ENCODE measurements at places on chromosomes 6 and 20.

- DNase-seq = no peak
Observed at GRCh38 chr6:132259070-132259469, 142.2 kb downstream of the MOXD1 start.

DNA sequence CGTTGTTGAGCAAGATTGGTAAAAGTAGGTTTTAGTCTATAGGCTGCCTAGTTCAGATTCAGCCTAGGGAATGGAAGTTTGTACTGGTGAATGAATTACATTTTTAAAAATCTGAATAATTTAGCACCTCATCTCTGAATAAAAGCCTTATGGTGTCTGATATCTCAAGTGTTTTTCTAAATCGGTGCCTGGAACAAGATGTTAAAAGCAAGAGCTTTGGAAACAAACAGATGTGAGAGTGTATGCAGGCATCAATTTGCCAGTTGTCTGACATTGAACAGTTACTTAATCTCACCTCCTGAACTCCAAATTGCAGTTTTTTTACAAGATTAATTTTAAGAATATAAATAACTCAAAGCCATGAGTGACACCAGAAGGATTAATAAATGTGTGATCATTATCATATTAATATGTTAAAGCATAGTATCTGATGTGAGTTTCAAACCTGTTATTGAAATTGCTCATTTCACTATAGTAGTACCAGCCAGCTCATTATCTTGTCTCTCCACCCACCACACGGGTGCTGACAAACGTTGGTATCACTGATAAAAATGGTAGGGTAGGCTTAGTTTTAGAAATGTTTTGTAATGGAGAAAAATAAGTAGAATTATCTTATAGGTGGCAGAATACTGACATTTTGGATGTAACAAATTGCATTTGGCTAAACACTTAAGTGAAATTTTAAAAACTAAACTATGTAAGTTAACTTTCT is 157.3 kb downstream of the FAM83B start:
- DNase-seq = no peak

GRCh38 chr6:166410426-166410935 is 27.7 kb upstream of the MPC1 start:
- no peak for DNase-seq

DNA sequence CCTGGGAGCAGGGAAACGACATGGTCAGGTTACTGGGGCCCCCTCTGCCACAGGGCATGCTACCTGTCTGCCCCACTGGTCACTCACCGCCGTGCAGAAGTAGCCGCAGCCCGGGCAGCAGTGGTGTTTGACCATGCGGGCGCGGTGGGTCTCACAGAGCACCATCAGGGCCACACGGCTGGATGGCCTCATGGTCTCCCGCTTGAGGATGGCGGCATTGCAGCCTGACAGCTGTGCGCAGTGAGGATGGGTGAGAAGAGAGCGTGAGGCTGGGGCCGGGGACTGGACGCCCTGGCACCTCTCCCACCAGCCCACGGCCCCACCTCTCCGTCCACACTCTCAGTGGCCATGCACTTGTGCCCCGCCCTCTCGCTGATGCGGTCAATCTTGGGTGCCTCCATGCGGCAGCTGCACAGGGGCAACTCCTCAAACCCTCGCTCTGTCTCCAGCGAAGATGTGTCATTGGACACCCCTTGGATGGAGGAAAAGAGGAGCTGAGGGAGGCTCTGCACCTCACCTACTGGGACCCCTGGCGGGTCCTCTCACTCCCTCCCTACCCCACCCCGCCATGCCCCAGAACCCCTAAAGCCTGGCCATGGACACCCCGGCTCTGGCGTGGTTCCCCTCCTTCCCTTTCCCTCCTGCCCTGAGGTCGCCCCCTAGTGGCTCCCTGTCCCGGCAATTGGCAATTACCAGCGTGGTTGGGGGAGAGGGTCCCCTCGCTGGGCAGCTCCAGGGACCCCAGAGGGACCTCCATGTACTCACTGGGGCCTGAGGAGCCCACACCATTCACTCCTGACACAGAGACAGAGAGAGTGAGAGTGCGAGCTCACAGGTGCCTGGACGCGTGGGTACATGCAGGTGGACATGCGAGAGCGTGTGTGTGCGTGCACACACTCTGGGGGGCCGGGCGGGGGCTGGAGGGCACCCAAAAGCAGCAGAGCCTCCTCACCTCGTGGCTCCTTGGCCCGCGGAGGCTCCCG is 8.9 kb downstream of the EHMT2 start:
- DNase-seq = peak; percentile 61

- peak; percentile 15 for DNase-seq
Observed at GRCh38 chr6:77620278-77620882, 32.5 kb upstream of the MEI4 start.

- no peak for DNase-seq
Observed at GRCh38 chr6:163036160-163036645, 308.4 kb downstream of the PACRG start.

DNA sequence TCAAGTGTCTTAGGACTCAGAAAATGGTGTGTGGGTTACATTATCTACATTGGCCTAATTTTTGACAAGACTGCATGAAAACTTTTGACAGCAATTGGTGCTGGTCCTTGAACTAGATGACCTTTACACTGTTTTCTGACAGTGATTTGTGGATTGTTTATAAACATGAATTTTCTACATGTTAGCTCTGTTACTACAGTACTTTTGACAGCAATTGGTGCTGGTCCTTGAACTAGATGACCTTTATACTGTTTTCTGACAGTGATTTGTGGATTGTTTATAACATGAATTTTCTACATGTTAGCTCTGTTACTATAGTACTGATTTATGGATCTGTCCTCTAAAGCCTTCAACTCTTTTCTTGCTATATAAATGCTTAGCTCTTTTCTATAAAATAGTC is 16.7 kb downstream of the KCTD20 start:
- no peak for DNase-seq

- no peak for DNase-seq
Observed at GRCh38 chr6:141736104-141736503, 396.6 kb upstream of the GJE1 start.

DNA sequence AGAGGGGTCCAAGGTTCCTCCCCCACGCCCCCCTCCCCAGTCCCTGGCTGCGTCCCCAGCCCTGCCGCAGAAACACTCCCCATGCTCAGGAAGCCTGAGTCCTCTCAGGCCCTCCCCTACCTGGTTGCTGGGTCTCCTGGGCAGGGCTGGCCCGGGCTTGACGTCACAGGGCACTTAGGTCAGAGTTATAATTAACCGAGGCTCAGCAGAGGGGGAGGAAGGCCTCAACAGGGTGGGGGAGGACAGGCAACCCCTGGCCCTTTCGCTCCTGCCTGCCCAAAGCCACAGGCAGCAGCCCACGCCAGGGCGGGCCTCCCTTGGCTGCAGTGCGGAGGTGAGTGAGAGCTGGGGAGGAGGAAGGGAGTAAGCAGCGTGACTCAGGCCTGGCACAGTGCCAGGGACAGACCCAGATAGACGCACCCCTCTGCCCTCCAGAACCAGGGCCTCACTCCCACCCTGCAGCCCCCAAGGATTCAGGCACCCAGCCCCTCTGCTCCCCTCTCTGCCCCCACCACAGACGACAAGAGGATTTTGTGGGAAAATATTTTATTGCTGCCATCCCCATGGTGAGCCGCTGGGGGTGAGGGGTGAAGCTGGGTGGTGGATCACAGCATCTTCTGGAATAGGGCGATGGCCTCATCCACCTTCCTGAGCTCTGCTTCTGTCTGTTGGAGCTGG is at the start of gene VWA7:
Gene VWA7 (minus strand): TSS at position 340 of the 678 bp plus-strand sequence. CDS start 549 bp downstream, outside the sequence.
- DNase-seq = peak; percentile 78

DNA sequence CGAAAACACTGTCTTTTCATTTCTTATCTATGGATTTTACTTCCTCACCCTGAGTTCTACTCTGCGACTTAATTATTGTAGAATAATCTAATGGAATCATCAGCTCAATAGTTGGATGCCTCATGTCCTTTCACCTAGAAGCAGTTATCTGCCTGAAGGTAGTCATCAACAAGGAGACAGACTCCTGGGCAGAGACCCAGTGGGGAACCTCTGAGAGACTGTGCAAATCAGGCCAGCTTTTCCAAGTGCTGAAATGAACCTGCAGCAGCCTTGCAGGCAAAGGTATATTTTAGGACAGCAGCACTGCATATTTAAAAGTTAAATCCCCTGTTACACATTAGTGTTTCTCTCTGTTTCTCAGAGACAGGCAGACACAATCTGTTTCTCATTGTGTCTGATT is 99.7 kb upstream of the STMND1 start:
- no peak for DNase-seq

GRCh38 chr20:44282192-44282591 is 28.8 kb downstream of the FITM2 start:
- DNase-seq = no peak

DNA sequence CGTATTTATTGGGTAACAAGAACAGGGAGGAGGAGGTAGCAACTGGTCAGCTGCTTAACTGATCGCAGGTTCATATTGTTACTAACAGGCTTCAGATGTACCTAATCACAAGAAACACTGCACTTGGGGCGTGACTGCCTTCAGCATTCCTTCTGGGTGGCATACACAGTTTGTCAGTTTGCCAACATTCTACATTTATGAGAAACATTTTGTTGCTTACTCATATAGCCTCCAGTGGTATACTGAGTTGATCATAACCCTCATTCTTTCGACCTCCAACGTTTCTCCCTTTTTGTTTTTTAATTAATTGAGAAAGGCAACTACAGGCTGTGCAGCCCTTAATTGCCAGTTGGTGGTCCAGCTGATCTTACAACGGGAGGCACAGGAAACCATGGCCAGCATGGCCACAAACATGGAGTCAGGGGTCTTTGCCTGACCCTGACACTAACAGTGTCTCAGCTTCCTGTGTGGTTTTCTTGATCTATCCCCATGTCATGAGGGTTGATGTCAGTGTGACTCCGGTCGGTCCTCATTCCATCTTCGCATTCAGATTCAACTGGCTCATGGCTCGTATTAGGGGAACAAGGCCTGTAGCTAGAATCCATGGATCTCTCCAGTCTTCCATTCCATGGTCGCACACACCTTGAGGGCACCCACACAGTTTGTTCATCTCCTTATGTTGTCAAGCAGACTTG is 9.4 kb downstream of the EPB41L2 start:
- DNase-seq = no peak

DNA sequence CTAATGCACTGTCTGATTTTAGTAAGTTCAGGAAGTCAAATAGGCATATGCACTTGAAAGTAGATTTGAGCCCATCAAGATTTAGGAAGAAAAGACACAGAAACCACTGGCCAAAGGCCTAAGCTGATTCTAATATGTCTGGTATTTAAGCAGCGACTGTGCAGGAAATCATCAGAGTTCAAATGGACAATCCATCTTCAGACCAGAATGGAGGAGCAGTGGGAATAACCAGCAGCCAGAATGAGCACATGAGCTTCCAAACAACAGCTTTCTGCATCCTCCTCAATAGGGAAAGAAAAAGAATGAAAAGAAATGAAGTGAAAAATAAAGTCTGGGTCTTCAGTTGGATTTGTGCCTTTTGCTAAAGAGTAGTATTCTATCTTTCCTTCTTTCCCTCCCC is 50.6 kb downstream of the SOD2 start:
- no peak for DNase-seq

DNA sequence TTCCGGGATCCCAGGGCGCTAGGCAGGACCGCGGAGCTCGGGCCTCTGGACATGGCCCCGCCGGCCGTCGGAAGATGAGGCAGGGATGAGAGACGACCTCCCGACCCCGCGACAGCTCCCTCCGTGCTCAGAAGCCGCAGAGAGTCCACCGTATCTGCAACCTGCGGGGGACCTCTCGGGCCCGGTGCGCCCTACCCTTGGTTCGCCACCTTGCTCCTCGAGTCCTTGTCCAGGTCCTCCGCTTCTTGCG is 301 bp downstream of the PPP1R3D start:
- peak; percentile 13 for DNase-seq

- DNase-seq = peak; percentile 22
Observed at GRCh38 chr6:155107432-155108069, 112.4 kb downstream of the TIAM2 start.

- DNase-seq = no peak
Observed at GRCh38 chr6:24492475-24492874, 2.3 kb upstream of the ALDH5A1 start.

- peak; percentile 84 for DNase-seq
Observed at GRCh38 chr20:59207742-59208357, 44.2 kb downstream of the ZNF831 start.

DNA sequence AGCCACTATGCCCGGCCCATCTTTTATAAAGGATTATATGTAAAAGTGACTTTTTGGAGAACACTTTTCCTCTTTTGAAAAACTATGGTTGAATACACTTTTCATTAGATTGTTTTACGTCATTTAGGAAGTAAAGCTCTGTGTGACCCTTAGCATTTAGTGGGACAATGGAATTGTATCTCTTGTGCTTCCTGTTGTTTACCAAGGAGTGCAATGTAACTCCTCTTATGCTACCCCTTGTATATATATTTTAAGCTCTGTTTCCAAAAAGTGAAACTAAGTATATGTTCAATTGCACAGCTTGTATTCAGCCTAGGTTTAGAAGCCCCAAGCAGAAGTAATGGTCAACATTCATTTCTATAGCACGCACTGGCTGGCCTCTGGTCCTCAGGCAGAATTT is 183.1 kb upstream of the CITED2 start:
- no peak for DNase-seq

DNA sequence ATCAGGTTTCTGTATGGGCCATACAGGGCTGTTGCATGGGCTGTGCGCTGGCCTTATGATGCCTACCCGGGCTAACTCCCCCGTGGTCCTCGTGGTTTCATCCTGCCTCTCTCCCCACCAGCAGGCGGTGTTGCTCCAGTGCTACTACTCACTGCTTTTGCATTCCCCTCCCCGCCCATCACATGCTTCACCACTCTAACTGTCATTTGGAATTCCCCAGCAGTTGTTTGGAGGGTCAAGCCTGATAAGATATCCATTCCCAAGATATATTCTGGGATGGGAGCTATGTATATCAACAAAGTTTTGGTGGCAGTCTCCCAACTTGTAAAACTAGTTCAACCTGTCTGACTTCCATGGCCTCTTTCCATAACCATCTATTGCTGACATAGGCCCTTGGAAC is 233.2 kb upstream of the SOX4 start:
- no peak for DNase-seq

- no peak for DNase-seq
Observed at GRCh38 chr20:51953731-51954340, 151.5 kb upstream of the SALL4 start.

DNA sequence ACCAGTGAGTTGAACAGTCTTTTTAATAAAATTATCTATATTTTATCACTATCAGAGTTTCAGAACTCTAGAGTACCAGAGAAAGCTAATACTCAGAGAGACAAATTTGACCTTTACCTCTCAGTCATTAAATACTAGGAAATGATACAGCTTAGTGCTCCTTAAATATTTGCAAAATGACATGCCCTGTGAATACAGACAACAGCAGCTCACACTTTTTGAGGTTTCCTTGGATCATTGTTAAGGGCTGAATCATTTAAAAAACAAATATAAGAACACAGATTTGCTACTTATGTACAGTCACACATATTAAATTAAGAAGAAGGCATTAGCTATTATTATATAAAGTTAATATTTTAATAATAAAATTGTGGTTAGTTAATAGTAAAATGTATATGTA is 1158.7 kb upstream of the EYS start:
- DNase-seq = no peak

GRCh38 chr6:35468181-35468979 is at the start of gene RPL10A:
RPL10A (plus strand) TSS chr6:35468401; CDS start chr6:35468435, 34 bp downstream.
- DNase-seq = peak; percentile 98

DNA sequence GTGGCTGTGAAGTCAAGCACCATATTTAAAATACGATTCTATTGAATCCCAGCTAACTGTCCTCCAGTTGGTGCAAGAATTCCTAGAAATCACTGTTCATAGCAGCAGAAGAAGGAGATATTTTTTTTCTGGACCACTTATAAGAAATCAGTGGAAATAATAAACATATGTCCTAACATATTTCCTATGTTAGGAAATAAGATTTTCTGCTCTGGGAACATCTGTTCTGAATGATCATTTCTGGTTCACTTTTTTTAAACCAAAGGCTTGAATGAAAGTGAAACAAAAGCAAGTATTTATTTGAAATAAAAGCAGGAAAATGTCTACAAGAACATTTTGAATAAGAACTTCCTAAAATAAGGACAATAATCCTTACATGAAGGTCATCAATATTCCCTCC is 138.9 kb upstream of the RALGAPA2 start:
- DNase-seq = no peak
